T-helper 2 cell (primary cell): ENCODE measurements at places on chromosomes 6 and 20.

GRCh38 chr6:117143647-117144046, 121.7 kb upstream of the VGLL2 start:
- DNase-seq, result no peak

DNA sequence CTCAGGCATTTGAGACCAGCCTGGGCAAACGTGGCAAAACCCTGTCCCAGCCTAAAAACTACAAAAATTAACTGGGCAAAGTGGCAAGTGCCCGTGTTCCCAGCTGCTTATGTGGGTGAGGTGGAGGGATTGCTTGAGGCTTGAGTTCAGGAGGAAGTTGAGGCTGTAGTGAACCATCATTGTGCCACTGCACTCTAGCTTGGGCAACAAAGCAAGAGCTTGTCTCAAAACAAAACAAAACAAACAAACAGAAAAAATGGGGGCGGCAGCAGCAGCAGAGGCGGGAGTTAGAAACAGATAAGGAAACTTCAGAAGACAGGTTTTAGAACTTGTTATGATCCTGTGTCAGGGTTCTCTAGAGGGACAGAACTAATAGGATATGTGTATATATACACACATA, 49.0 kb downstream of the SCAF8 start:
- DNase-seq, result no peak

DNA sequence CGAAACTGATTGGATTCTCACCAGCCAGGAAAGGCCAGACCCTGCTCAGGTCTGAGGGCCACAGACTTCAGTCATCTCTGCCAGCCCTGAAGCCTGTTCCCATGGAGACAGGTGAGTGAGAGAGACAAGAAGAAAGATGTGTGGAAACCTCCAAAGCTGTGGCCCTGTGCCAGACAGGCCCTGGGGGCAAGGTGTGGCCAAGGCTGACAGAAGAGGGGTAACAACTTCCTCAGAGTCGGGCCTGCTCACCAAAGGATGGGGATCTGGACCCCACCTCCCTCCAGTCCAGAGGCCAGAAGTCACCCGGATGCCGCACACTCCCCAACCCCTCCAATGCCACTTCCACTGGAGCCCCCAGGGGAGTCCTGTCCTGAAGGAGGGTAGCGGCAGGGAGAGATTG, 73.6 kb downstream of the MDGA1 start:
- no peak for DNase-seq

DNA sequence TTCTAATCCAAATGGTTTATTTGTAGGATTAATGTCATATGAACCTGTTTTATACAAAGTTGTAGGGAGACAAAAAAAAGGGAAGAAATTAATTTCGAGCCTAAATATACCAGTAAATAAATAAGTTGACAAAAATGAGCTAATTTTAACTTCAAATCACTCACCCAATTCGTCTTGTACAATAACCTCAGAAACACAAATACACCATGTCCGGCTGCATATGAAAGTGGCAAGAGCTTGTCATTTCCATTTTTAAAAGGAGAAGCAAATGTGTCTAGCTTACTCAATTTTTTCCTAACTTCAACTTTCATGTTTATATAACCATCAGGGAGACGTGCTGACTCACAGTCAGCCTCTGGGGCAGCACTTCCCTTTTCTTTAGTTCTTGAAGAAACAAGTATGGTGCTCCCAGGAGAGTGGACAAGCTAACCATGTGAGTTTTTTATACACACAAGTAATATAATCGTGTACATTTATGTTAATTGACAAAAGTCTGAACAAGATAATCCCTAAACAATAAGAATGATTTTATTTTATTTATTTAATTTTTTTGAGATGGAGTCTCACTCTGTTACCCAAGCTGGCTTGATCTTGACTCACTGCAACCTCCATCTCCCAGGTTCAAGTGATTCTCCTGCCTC, 55.5 kb upstream of the SGK1 start:
- DNase-seq, result no peak

DNA sequence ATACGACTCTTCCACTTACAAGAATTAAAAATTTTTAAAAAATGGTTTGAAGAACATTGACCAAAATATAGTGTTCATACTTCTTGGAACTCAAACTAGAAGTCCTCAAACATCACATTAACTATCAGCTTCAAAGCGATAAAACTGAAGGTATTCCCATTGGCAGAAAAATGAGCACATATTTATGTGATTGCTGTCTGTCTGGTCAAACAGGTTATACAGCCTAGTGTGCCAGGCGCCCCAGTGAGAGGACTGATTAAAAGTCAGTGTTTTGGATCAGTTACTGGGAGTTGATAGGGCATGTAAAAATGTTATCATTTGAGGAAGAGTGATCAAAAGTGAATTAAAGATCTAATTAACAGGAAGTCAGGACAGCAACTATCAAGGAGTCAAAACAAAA, 738.8 kb downstream of the HDGFL1 start:
- DNase-seq, result no peak

GRCh38 chr6:7784706-7785105, 58.8 kb downstream of the BMP6 start:
- no peak for DNase-seq

- DNase-seq, result no peak
These were observed 134.3 kb upstream of the B3GAT2 start for GRCh38 chr6:71091167-71091566.

- DNase-seq, result no peak
These were observed 11.2 kb downstream of the PCIF1 start for GRCh38 chr20:45945678-45946148.

DNA sequence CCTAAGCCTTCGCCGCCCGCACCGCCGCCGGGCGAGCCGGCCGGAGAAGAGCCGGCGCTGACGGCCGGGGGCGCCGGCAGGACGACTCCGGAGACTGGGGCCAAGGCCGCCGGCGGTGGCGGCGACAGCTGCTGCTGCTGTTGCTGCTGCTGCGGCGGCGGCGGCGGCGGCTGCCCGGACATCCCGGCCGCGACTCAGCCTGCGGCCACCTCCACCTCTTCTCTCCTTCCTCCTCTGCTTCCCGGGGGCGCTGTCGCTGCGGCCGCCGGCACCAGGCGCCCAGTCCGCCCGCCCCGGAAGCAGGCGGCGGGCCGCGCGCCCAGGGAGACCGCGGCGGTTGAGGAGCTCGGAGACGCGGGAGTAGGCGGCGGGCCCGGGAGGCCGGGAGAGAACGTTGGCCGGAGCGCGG, 307 bp downstream of the RANBP9 start:
- peak; percentile 81 for DNase-seq

DNA sequence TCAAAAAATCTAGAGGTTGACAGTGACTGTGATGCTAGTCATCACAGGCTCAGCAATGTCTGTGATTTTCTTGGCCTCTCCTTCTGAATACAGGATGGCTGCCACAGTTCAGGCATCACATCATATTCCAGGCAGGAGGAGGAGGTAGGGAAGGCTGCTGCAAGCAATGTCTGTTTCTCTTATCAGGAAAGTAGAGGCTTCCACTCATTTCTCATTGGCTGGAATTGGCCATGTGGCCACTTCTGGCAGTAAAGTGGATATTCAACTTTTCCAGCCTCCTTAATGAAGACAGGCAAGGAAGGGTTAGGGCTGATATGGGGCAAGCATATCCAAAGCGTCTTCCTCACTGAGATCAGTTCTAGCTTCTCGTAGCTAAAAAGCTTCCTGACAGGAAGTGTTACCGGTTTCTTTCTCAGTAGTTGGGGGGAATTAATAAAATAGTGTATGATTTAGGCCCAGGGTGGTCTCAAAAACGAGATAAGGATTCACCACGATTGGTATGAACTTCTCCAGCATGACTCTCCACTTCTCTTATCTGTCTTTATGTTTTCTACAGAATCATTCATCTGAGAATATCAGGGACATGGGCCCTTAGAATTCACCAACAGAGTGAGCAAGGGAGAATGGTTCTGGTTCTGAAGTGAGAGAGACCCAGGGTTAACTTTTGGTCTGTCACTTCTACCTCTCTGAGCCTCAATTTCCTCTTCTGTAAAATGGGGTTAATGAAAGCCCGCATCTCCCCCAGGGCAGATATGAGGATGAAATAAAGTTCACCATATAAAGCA, 32.7 kb upstream of the PSMF1 start:
- no peak for DNase-seq

- no peak for DNase-seq
These were observed 53.6 kb downstream of the JPH2 start for GRCh38 chr20:44133424-44133823.

DNA sequence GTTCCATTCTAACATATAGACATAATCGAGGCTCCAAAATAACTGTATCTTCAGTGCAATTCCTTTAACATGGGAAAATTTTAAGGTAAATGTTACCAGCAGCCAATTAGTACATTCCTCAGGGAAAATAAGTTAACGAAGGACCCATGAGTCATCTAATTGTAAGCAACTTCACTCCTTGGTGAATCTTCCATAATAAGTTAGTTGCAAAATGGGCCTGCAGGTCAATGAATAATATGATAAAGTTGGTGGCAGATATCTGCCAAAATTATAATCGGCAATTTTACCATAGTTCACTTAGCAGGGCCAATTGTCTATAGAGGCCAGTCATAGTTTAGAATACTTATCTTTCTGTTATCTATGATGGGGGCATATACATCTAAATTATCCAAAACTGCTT, 42.3 kb downstream of the QRSL1 start:
- no peak for DNase-seq

GRCh38 chr6:142306736-142307135, 4.9 kb downstream of the ADGRG6 start:
- no peak for DNase-seq

GRCh38 chr20:44131704-44132103, 55.3 kb downstream of the JPH2 start:
- no peak for DNase-seq

- no peak for DNase-seq
These were observed 305.6 kb downstream of the CDH4 start for GRCh38 chr20:61557621-61558020.

DNA sequence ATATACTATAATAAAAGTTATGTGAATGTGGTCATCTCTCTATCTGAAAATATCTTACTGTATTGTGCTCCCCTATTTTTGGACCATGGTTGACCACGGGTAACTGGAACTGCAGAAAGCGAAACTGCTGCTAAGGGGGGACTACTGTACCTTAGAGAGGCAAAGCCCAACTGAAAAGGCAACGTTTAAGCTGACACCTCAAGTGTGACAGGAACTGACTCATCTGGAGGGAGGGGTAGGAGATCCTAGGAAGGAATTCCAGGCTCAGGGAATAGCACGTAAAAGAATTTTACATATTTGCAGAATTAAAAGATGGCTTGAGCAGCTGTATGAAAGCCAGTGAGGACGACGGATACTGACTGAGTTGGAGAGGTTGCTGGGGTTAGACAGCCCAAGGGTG, 34.8 kb downstream of the ELOVL2 start:
- DNase-seq, result no peak

DNA sequence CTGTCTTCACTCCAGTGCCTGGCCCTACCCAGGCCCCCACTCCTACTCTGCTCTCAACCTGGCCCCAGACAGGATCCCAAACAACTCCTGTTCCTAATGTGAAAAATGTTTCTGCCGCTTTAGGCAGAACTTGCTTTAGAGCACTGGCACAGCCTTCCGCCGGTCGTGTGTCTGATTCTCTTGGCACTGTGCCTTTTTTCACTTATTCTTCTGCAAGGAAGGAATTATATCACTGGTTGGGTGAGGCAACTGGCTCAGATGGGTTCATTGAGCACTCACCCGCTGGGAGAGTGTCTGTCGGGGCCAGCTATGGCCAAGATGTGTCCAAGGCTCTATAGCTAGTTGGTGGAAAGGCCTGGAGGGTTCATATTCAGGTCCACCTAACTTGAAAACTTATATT, 33.6 kb upstream of the HLA-A start:
- DNase-seq, result no peak

- DNase-seq, result no peak
These were observed 160.7 kb downstream of the MTHFD1L start for GRCh38 chr6:151026041-151026663.

DNA sequence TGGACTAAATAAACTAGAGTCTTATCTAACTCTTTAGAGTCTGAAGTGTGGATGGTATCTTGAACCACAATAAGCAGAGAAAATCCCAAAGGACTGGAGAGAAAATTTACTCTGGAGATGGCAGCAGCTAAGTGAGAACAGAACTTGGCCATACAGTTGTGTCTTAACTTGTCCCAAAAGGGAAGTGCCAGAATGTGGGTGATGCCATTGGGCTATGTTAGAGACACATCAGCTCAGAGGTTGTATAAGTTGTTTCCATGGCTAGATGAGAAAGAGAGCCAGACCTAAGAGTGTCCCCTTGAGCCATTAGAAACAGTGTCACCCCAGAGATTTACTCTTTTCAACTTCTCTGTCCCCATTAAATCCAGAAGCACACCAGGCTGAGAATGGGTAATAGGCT, 36.2 kb downstream of the FOXO3 start:
- no peak for DNase-seq

DNA sequence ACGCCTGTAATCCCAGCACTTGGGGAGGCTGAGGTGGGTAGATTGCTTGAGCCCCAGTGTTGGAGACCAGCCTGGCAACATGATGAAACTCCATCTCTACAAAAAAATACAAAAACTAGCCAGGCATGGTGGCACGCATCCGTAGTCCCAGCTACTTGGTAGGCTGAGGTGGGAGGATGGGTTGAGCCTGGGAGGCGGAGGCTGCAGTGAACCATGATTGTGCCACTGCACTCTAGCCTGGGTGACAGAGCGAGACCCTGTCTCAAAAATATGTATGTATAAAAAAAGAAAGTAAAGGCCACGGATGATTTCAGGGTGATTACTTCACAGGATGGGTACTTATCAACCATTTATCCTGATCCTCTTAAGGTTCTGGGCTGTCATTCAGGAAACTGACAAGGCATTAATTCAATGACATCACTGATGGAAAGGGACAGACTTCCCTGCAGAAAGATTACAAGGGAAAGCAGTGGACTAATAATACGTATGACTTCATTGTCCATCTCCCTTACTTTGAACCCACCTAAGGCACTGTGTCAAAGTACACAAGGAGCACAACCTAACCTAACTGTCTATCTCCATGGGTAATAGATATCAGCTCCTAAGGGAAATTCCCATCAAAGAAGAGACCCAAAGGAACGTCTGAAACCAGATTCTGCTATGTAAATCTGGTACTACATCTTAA, 61.2 kb downstream of the ZMYND8 start:
- DNase-seq, result no peak

GRCh38 chr20:43198607-43199006, 8.9 kb upstream of the PTPRT start:
- DNase-seq, result no peak

DNA sequence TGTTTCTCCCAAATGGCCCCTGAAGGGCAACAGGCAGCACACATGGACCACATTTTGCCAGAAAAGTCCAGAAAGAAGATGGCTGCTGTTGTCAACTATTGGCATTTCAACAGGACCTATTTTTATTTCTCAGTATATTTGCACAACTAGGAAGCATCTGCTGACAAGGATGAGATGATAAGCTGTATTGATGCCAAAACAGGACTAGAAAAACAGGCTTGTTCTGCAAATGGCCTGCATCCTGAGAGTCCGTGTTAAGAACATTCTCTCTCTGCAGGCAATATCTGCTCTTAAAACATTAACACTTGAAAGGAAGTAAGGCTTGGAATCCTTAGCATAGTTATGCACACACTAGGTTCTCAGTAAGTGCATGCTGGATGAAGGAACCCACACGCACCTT, 283.7 kb downstream of the ESR1 start:
- DNase-seq, result no peak

GRCh38 chr20:56925831-56926170, 296.7 kb downstream of the TFAP2C start:
- DNase-seq, result no peak
